ENCODE measurements at places on chromosomes 2 and 18.

DNA sequence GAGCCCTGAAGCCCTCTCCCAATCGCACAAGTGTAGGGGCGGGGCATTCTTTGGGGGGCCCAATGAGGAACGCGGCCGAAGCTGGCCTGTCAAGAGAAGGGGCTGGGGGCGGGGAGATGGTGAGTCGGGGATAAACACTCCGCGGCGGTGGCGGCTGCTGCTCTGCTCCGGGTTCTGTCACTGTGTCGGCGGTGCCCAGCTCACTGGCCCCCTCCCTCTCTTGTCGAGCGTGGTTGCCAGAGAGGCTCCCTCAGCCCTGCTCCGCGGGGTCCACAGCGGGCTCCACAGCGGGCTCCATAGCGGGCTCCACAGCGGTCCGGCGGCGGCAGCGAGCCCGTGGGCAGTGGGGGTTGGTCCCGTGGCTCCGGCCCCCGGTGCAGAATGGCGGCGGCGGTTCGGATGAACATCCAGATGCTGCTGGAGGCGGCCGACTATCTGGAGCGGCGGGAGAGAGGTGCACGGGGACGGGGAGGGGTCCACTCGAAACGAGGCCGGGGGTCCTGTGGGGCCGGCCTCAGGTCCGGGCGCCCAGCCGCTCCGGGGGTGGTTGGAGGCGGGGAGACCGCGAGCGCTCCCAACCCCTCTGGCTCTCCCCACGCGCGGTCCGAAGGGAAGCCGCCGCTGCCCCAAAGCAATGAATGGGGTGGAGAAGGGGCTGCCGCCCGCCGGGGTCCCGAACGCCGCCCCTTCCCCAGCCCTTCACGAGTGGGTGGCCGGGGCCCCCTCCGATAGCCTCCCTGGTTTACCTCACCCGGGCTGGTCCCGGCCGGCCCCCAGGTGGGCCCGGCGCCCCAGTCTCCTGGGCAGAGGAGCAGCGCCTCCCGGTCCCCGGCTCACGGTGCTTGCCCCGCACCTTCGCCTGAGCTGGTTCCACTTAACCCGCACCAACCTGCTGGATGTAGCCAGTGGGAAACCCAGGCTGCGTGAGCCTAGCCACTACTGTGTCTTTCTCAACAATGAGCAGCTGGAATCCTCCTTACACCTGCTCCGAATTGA is at the start of gene MXD1:
Gene MXD1 (plus strand): TSS at position 160 of the 996 bp plus-strand sequence. CDS start 222 bp downstream, at position 382.
- peak; percentile 18 for DNase-seq

DNA sequence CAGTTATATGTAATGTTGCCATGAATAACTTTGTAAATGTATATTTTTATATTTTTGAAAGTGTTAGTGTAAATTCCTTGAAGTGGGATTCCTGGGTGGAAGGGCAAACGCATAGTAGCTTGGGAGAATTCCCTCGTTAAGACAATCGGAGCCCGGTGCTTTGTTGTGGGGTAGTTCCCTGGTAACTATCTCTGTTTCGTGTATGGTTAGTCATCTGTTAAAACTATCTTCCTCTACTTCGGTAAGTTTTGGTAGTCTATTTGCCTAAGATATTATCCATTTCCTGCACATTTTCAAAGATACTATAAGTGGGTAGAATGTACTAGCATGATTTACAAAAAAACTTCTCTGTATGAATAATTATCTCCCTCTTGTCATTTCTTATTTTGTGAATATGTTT is 113.8 kb upstream of the NRXN1 start:
- DNase-seq = no peak

GRCh38 chr18:23897733-23898132 is 116.8 kb upstream of the TTC39C start:
- no peak for DNase-seq

DNA sequence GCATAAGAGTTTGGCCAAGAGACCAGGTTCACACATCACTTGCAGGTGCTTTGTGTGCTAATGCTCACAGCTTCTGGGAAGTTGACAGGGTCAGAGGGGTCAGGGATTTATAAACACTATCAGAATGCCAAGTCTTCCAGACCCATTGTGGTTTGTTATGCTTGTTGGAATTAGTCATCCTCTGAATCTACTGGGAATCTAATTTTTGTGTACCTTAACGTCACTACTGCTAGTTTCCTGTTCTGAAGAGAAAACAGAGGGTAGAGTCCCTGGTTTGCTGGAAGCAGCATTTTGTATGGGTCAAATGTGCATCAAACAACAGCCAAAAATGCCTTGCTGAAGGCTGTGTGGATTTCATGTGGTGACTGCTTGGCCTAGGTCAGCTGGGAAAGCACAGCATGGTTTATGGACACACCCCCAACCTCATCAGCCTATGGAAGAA is 33.3 kb downstream of the ANTXR1 start:
- no peak for DNase-seq

DNA sequence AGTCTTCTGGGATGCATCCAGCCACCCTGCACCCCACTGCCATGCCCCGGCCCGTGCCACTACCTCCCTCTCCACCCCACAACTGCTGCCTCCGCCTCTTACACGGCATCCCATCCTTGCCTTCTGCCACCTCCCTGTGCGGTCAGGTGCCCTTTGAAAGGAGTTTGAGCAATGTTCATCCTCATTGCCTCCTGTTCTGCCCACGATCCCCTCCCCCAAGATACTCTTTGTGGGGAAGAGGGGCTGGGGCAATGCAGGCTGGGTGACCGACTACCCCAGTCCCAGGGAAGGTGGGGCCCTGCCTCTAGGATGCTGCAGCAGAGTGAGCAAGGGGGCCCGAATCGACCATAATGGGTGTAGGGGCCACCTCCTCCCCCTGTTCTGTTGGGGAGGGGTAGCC is 8.4 kb downstream of the MFSD2B start:
- DNase-seq = no peak

DNA sequence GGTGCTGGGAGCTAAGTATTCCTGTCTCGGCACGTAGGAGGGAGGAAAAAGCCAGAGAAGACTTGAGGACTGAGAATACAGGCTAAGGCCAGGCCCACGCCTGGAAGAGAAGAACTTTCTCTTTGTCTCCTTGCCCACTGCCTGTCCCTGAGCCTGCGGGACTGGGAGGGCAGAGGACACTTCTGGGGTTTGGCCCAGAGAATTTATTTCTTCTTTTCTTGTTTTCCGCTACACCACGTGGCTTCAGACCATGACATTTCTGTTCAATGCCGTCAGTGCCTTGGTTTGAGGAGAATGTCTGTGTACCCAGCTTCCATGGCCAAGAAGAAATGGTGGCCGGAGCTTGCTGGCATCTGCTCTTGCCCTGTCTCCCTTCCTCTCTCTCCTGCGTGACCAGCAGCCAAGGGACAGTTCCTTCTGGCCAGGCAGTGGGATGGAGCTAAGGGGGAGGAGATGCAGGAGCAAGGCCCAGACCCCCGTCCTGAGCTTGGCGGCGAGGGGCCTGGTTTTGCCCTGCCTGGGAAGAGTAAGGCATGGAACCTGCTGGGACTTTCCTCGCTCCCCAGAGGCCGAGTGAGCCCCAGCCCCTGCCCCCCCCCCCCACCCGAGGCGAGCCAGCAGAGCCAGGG is 140.3 kb downstream of the KLHL29 start:
- no peak for DNase-seq

DNA sequence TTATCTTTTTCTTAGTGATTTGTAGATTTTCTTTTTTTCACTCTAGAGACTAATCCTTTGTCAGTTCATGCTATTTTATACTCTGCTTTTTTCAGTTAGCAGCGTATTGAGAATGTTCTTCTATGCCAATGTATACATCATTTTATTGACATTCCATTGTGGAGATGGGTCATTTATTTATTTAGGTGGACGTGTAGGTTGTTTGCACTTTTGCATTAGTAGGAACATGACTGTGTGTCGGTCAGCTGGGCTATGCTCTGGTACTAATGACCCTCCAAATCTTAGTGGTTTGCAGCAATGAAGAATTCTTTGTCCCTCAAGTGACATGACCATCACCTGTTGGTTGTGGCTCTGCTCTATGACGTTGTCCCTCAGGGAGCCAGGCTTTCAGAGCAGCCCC is 33.6 kb downstream of the HPCAL1 start:
- no peak for DNase-seq

- no peak for DNase-seq
These were observed 134.9 kb downstream of the SOX11 start for GRCh38 chr2:5826979-5827655.

- no peak for DNase-seq
These were observed 251.8 kb upstream of the DDX18 start for GRCh38 chr2:117562654-117563053.

DNA sequence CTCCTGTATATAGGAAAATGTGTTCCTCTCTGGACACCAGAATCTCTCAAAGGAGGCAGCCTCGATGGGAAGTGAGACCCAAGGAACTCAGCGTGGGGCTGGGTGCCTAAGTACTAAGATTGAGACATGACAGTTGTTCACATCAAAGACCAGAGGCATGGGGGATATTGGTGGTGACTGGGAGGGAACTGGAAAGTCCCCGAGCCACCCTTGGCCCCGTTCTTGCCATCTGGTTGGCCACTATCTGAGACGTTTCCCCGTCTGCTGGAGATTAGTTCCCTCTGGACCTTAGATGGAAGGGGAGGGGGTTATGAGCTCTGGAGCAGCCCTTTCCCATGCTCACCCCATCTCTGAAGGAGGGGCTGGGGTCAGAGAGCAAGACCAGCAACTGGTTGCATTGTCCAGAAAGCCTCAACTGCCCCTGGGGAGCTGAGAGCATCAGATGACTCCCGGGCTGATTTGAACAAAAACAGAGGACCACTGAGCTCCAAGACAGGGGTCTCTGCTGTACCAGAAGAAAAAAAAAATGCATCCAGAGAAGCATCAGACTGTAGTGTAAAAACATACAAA is 11.8 kb downstream of the FBLN7 start:
- no peak for DNase-seq

DNA sequence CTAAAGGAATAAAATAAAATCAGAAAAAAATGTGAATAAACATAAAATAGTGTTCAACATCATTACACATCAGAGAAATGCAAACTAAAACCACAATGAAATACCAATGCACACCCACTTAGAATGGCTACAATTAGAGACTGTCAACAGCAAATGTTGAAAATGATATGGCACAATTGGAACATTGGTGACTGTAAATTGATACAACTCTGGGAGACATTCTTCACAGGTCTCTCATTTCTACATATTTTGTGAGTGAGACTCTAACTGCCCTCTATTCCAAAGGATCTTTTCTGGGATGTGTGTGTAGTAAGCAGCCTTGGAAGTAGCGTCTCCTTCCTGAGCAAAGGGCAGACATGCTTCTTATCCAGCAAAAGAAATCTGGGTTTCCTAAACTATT is 323.0 kb downstream of the FBXO15 start:
- DNase-seq = no peak

DNA sequence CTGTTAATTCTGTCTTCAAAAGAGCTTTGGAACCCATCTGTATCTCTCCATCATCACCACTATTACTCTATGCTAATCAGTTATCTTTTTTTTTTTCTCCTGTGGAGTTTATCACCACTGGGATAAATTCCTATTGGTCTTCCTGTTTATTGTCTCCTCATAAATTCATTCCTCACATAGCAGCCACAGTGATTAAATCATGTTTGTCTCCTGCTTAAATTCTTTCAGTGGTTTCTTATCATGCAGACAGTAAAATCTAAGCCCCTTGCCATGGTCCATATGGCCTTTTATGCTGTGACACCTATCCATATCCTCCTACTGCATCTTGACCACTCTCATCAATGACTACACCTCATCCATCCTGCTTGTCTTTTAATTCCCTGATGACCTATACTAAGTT is 239.8 kb upstream of the ZEB2 start:
- DNase-seq = no peak

GRCh38 chr2:184783576-184783975 is 185.2 kb downstream of the ZNF804A start:
- no peak for DNase-seq

DNA sequence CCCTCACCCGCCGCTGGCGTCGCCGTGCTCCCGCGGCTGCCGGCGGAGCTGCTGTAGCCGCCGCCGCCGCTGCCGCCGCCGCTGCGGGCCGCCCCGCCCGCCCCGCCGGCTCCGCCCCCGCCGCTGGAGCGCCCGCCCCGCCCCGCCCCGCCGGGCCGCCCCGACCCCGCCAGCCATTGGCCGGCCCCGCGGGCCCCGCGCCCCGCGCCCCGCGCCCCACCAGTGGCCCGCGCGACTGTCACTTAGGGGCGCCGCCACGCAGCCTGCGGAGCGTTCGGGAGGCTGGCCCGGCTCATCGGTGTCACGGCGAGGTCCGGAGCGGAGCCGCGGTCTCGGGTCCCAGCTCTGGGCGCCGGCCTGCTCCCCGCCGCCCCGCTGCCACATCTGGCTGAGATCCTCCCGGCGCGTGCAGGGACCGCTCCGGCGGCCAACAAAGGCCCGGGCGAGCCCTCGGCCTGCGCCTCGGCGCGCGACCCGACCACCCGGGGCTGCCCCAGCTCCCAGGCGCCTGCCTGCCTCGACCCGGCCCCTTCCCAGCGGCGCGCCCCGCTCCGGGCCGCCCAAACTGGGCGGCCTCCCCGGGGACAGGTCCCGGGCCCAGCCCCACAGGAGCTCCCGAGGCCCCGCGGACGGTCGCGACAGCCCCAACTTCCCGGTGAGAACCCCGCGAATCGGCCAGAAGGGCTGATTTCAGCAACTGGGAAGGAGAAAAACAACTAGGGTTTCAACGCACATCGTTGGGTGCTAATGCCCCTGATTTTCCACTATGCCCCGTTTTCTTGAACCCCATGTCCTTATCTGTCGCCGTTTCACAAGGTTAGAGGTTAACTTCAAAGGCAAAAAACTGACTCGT is at the start of gene MGAT4A:
Gene MGAT4A (minus strand): TSS at position 92 of the 853 bp plus-strand sequence. CDS start 4,800 bp downstream, outside the sequence.
- DNase-seq = peak; percentile 87

DNA sequence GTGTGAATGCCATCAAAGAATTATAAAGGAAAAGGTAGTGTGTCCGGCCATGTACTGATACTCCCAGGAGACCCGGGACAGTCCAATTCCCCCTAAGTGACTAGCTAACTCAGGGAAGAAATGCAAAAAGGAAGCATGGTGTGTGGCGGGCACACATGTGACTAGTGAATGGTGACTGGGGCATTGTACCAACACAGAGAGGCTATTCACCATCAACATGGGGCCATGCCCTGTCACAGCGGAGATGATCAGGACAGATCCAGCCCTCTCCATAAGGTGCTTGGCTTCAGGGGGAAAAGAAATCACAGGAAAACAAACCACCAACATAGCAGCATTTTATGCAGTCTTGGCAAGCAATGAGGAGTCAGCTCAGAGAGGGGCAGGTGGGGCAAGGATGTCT is 34.3 kb downstream of the FAM168B start:
- DNase-seq = no peak

DNA sequence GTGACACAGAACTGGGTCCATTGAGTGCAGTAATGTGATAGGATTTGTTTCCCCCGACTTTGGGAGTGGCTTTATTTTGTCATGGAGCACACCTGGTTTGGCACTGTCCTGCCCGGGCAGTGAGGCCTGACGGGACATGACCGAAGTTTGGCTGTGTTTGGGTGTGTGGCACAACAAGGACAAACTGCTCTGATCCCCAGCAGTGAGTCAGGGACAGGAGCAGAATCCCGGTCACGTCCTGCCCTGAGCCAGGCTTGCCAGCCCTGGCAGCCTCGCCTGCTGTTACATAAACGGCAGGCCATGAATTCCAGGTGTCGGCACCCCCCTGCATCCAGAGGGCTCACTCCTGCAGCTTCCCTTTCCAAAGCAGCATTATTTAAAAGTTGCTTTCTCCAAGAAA is 45.7 kb downstream of the IMPA2 start:
- DNase-seq = no peak

Measured in CD4-positive, alpha-beta T cell treated with Interleukin-1 beta for 1 hour (primary cell).